ENCODE measurements at places on chromosomes 7 and 10.

DNA sequence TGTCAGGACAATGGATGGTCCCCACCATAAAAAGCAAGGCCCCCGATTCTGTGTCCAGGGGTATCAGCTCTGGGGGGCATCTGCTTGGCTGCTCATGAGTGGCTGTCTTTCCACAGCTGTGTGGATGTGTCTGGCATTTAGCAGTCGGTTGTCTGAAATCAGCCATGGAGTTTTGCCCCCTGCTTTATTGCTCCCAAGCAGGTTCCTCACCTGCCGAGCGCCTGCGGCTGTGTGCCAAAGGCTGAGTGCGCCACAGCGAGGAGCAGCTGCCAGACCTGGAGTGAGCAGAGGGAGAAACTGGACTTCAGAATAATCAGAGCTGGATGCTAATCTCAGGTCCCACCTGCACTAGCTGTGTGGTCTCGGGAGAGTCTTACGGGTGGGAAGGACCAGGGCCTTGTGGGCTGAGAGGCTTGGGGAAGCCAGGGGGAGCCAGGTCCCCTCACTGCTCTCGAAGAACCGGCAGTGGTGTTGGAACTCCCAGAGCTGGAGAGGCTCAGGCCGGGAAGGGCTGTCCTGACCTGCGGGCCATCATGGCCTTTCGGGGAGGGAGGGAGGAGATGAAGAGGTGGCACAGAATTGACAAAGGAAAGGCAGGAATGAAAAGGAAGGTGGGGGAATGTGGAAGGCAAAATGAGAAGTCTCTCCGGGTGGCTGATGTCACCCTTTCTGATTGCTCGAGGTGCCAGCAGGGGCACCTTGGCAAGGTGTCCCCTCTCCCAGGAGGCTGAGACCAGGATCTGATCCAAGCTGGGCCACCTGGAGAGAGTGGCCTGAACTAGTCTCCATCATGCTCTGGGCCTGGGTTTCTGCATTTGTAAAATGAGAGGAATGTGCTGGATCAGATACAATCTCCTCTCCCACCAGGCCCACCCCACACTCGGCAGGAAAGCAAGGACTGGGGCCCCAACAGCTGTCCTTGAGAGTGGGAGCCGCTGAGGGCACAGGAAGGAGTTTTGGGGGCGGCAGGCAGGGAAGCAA lies 30.2 kb upstream of the LEP start:
- DNase-seq: no peak

DNA sequence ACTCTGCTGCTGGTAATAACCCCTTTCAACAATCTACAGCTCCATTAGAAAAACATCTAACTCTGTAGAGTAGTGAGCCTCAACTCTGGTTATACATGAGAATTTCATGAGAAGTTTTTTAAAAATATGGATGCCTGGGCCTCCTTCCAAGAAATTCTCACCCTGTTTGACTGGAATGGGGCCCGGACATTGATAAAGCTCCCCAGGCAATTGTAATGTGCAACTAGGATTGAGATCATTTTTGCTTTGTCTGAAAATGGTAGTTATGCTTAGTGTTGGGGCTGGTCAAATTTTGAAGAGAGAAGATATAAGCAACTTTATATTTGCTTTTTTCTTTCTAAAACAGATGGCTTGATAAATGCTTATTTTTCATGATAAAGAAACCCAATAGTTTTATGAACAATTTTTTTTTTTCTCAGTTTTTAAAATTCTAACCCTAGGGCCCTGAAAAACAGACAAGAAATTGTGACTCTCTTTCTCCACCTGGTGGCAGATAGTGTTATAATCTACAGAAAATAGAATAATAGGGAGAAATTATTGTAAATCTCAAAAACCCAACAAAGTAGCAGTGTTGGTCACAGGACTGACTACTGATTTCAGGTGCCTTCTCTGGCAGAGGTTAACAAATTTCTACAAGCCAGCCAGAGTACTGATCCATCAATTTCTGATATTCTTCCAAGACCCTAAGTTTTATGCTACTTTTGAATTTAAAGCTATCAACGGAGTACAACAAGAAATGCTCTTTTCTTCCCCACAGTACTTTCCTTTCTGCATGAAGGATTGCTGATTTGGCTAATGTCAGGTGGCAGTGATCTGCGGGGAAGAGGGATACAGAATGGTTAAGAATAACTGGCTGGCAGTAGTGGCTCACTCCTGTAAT lies 174.8 kb downstream of the DKK1 start:
- DNase-seq: no peak

DNA sequence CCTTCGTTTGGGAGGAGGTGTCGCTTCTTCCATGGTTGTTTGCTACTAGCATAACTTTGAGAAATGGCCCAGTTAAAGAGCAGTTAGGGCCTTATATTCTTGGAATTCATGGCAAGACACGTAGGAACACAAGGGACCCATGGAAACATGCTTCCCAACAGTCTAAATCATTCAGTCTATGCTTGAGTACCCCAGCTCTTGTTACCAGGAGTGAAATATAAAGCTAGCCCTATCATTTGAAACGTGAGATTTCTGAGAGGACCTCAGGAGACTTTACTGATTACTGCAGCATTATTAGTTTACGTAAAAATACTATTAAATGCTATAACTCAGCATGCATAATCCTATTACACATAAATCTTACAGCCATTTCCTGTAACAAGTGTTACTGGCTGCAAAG lies 328.6 kb upstream of the CDC14C start:
- no peak for DNase-seq

GRCh38 chr10:91144961-91145360 lies 75.5 kb upstream of the PCGF5 start:
- no peak for DNase-seq

DNA sequence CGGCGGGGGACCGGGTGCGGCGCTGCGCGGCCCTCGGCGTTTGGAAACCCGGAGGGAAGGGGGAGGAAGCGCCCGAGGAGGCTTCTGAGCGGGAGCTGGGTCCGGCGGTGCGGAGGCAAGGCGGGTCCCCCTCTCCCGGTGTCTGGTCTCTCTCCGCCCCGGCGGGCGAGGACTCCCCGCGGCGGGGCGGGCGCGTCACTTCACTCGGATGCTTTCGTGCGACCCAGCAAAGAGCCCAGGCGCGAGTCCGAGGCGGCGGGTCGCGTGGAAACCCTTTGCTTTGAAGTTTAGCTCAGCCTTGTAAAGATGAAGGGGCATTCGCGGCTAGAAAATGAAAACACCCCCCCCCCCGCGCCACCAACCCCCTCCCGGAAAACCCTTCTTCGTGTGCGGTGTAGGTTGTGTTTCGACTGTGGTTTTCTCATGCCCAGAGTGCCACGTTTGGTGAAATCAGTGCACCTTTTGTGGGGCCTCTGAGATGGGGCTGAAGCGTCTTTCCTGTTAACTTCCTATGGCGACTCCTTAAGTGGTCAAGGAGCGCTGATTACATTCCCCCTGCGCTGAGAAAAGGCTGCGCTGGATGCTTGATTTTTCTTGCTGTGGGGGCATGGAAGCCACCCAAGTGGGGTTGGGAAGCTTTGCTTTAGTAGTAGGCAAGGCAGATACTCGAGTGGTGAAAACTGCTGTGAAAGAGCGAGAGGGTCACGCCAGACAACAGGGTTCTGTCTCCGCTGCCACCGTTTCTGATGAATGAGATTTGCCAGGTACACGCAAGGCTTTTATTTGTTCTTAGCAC lies 876 bp downstream of the GNAI1 start:
- no peak for DNase-seq

GRCh38 chr10:112711366-112711765 lies 238.7 kb upstream of the TCF7L2 start:
- no peak for DNase-seq

DNA sequence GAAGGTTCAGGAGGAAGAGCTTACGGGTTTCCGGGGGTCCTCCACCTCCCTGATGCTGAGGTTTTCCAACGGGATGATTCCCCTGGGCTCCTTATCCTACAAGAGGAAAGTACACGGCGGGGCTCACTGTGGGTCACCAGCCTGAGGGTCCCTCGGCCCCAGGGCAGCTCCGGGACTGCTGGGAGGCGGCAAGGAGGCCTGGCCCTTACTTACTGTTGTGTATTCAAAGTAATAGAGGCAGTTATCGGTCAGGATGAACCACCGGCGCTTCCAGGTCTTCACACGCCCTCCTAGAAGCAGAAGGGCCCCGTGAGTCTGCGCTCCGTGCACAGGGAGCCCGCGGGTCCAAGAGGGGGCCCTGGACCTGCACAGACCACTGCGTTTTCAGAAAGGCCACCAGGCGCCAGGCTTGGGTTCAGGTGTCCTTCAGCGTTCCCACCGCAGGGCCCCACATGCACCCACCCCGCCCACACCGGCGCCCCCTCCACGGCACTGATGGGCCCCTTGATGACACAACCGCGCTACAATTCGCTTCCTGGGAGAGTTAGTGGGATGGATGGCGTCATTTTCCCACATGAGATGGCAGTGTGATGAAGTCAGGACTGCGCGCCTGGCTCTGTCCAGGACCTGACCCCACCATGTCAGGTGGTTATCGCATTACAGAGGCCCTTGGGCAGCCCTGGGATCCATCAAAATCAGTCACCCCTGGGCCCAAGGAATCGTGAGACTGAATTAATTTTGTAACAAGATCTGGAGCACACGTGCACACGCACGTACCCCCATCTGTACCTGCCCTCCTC lies 106.7 kb downstream of the CYTH3 start:
- DNase-seq: no peak
